Stimulated activated CD4-positive, alpha-beta T cell treated with anti-CD3 and anti-CD28 coated beads, Interleukin-1b, Interleukin-23, amount 100 ng/mL, for 1 hour (primary cell): ENCODE measurements at places on chromosomes 1 and 21.

- DNase-seq = no peak
These were observed 310.1 kb upstream of the ADGRL2 start for GRCh38 chr1:81490614-81491013.

- no peak for DNase-seq
These were observed 459.6 kb downstream of the PTPRC start for GRCh38 chr1:199098468-199098867.

GRCh38 chr1:157431751-157432150, 120.6 kb downstream of the FCRL5 start:
- no peak for DNase-seq

DNA sequence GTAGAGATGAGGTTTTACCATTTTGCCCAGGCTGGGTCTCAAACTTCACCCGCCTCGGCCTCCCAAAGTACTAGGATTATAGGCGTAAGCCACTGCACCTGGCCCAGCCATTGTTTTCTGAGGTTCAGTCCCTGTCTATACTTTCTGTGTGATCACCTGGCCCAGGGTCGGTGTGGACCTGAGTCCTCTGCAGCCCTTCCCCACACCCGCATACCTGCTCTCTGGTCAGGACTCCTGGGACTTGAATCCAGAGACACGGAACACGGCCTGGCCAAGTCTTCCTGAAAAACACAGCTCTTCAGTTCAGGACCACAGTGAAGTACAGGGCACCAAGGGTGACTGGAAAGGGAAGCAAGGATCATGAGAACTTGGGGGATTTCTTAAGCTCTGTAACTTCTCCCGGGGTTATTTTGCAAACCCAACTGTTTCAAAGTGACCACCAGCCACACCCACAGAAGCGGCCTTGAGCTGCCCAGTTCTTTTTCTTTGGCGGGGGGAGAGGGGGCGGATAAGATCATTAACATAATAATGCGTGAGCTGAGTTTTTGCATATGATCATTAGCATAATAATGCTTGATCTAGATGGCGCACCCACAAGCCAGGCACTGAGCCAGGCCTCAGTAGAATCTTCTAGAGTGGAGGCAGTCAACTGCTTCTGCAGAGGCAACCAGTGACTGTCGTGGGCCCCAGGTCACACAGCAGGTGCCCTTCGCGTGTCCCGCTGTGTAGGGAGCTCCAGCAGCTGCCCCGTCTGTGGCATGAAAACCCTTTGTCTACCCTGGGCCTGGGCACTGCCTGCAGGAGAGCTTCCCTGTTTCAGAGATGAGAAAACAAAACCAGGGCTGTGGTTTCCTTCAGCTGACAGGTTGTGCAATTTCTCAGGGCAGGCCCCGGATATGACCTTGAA, 1.7 kb upstream of the NADK start:
- DNase-seq = peak; percentile 12

- peak; percentile 21 for DNase-seq
These were observed 837 bp downstream of the SLC16A1 start for GRCh38 chr1:112954945-112955772.

DNA sequence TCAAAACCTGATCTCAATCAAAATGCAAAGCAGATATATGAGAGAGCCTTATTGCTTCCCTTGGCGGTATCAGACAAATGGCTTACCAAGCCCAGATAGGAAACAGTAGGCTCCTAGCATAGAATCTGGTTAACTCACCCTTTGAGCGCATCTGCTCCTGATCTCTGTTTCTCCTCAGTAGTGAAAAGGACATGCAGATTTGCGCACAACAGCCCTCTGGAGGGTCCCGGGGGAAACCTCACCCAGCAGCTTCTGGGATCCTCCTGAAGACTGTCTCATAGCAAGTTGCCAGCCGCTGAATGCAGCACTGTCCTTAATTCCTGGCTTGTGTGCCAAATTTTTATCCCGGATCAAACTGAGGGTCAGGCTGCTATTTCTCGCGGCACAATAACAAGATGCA, 192.2 kb downstream of the FASLG start:
- DNase-seq = no peak

DNA sequence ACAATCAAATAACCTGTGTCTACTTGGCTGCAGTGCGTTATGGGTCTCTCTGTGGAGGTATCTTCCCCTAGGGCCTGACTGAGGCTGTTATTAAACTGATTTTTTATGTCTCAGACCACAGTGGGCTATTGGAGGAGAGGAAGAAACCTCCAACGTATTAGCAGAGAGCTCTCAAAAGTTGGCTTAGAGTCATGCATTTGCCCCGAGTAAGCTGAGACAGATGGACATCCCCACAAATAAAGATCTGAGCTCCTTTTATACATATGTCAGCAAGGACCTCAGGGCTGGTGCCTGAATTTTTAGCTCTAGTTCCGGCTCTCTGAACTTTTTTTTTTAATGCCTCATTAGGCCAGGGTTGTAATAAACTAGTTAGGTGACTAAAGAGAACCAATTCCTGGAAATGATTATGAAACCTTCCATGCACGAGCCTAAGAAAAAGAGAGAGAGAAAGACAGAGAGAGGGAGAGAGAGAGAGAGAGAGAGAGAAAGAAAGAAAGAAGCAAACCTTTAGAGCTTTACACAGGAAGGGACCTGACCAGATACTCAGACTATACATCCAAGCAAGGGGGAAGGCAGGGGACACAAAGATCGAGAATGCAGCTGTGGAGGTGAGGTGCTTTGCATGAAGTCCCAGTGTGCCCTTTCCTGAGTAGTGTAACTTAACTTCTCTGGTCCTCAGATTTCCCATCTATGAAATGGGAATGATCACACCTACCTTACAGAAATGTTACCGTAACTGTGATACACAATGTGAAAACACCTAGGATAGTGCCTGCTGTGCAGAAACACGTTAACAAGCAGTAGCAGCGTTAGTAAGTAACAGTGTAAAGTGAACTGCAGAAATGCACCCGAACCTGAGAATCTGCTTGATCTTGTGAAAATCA, 8.4 kb upstream of the PIGR start:
- DNase-seq = no peak

DNA sequence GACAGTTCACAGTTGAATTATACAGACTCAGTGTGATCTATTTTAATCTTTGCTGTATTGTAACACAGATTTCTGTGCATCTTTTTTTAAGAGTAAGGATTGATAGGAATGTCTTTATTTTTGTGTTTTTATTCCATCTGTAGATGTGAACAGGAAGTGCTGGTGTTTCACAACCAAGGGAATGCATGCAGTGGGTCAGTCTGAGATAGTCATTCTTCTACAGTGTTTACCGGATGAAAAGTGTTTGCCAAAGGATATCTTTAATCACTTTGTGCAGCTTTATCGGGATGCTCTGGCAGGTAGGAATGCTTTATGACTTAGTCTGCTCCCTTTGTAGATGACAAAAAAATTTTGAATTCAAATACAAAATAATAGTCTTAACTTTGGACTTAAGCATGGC, 84.5 kb downstream of the CC2D1B start:
- DNase-seq = no peak

- DNase-seq = no peak
These were observed 76.7 kb upstream of the SCCPDH start for GRCh38 chr1:246647513-246647912.

- DNase-seq = no peak
These were observed 51.0 kb downstream of the TNN start for GRCh38 chr1:175118375-175119367.

- no peak for DNase-seq
These were observed 17.0 kb downstream of the ATP5PO start for GRCh38 chr21:33898586-33898985.

GRCh38 chr1:90591355-90591969, 125.6 kb downstream of the BARHL2 start:
- DNase-seq = no peak

- no peak for DNase-seq
These were observed 475.7 kb downstream of the USP25 start for GRCh38 chr21:16205527-16205926.
